Right renal pelvis (tissue), 4 donors: ENCODE measurements at places on chromosomes 2 and 18. TPM values are rescaled to one million over a fixed set of nuclear protein-coding genes. Genes with fewer than 3 reads are reported as not detected.

The IL37 gene
- not detected for polyA plus RNA-seq

The VSNL1 gene
- polyA plus RNA-seq, result 4.9 TPM

The CD28 gene
- polyA plus RNA-seq, result 2.0 TPM

The CNGA3 gene
- polyA plus RNA-seq, result not detected

The TUBA4B gene
- 0.90 TPM for polyA plus RNA-seq

The PRKAG3 gene
- polyA plus RNA-seq, result 0.05 TPM

DNA sequence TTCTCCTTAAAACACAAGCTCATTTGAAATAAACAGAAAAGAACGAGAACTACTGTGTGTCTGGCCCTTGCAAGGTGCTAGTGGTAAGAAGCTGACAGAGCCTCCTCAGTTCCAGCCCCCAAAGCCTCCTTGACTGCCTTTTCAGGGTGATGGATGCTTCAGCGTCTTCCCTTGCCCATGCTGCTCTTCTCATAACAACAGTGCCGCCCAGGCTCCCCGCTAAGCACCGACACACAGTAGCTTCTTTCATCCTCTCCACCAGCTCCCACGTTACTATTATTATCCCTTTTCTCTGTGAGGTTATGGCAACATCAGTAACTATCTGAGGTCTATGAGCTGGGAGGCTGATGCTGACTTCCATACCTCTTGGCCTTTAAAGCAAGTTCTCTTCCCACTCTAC, 418.6 kb downstream of the TSN start:
- no peak for DNase-seq

DNA sequence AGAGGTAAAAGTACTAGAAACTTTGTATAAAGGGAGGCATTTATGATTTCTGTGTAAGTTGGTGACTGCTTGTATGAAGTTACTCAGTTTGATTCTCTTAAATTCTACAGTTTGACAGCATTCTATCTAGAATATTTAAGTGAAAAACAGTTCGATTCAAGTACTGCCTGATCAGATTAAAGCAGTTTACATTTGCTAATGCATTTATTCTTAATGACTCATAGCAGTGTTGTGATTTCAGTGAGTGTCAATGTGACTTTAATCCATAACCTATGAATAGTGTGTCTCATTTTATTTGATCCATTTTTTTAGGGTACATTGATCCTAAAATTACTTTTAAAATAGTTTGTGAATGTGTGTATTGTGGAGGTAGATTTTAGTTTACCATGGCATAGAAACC, 35.7 kb downstream of the WDR43 start:
- DNase-seq, result no peak

- no peak for DNase-seq
Observed at GRCh38 chr2:128645631-128646030, 327.0 kb upstream of the HS6ST1 start.

DNA sequence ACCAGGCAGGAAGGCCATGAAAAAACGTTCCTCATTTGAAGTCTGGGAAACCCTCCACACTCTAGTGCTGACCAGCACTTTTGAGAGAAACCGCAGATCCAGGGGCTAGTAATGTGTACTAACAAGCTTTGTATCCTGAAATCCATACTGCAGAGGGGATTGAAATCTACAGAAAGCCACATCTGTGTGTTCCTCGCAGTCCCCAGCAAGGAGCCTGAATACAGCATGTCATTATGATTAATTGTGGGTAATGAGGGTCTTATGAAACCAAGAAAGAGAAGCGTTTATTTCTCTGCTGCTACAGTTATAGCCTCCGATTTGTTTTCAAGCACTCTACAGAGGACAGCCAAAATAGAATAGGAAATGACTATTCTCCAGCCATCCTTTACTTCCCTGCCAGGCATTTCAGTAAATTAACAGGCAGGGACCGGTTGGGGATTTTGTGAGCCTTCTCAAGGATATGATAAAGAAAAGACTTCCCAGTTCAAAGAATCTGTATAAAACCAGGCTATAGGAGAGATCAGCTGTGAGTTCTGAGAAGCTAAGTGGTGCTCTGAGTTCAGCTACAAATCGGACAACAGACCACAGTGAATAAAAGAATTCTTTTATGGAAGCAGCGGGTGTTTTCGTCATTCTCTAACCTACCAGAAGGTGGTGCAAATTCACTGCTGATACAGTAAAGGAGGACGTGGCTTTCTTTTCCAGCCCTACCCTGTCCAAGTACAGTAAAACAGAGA, 133.4 kb downstream of the INSIG2 start:
- DNase-seq, result peak; percentile 65

DNA sequence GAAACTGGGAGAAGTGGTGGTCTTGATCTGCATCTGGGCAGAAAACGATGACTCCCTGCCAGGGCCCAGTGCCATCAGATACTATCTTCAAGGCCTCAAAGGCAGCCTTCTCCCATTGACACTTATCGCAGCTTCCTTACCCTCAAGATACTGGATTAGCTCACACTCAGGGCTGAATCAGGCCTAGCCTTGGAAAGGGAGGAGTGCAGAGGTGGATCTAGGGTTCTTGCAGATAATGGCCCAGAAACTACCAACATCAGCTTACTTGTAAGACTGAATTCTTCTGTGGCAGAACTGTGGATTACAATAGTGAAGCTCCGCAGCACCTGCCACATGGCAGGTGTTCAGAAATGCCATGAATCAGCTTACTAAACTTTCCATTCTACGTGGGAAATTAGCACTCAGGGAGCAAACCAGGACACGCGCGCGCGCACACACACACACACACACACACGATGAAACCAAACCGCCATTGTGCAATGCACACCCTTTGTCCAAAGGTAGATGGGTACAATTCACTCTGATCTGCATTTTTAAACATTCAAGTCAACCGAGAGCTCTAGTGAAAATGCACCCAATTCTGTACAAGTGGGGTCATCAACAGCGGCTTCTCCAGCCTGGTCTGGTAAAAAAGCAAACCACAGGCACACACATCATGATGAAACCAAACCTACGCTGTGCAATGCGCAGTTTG, 26.3 kb upstream of the TMEM182 start:
- no peak for DNase-seq

DNA sequence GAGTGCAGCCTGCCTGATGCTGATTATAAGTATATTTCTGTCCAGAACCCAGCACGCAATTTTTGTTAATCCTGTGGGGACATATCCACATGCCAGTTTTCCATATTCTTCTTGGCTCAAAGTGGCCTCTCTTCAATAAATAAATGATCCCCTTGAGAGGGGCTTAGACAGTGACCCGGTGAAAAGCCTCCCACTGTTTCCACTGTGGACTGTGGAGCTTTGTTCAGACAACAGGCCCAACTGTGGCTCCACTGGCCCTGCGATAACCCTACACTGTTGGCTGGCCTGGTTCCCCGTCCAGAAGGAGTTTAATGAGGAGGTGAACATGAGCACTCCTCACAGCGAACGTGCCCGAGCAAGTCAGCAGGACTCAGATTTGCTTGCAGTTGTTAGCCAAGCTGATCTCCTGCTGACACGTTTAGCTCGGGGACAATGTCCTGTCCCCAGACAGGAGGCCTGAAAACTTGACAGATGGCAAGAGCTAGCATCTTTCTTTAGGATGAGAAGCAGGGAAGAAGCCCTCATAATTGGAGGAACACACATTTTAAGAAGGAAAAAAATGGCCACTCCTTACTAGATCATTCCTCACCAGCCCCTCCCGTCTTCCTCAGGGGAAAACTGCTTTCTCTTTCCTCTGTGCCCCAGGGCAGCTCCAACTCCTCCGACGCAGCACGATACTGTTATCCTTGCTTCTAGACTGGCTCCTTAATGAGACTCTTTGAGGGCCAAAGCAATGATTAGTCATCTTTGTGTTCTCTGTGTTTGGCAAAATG, 20.0 kb upstream of the MTCL1 start:
- DNase-seq, result no peak

- no peak for DNase-seq
Observed at GRCh38 chr2:32798829-32799228, 147.9 kb upstream of the LTBP1 start.
